T-helper 9 cell (primary cell): ENCODE measurements at places on chromosomes 12 and 14.

DNA sequence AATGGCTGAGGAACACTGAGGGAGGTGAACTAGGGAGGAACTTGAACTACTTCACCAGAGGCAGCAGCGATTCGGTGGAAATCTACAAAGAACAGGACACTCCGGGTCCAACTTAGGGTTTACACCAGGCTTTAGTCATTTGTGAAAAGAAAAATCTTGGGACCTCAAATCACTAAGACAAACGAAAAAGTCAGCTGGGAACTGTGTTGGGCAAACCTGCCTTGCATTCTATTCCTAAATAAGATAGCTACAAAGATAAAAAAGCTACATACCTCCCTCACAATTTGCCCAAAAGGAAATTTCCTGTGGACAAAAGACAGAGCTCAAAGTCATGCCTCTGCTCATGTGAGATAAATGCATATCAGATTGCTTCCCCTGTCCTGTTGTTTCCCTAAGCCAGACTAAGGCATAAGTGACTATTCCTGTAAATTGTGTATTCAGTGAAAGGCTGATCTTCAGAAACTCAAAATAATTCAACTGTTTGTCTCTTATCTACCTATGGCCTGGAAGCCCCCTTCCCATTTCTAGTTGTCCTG, 106.6 kb downstream of the APAF1 start:
- DNase-seq: no peak

DNA sequence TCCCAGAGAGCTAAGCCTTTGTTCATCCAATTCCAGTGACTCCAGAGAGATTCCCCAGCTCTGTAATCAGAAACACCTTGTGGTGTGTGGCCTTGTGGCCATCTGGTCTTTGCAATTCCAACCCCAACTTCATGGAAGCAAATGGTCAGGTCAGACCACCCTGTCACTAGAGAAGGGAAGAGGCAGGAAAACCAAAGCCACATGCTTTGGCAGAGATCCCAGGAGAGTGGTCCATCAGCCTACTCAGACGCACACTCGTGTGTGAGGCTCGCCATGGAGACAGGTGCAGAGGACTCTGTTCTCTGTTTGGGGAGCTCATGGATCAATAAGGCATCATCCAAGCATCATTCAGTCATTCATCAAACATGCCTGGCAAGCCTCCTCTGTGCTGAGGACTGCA, 46.2 kb upstream of the TUNAR start:
- DNase-seq: no peak

GRCh38 chr12:78697817-78698415, 166.7 kb upstream of the SYT1 start:
- DNase-seq: no peak

GRCh38 chr12:113299619-113300237, 35.2 kb downstream of the SLC8B1 start:
- no peak for DNase-seq

DNA sequence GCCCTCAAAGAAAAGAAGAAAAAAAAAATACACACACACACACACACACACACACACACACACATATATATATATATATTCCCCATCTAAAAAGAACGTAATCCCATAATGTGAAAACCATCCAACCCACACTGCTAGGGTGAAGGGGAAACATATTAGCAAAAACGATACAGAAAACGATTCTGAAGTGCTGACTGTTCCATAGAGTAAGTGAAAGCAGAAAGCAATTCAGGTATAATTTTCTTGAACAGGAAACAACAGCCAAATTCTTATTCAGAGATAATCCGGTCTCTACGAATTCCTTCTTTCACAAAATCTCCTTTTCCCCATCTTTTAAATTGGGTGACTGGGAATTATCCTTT, 393.5 kb downstream of the NOVA1 start:
- DNase-seq: no peak

GRCh38 chr14:92718664-92719063, 29.8 kb downstream of the LGMN start:
- no peak for DNase-seq

- DNase-seq: no peak
Measured at GRCh38 chr14:101073598-101073965, 170.1 kb upstream of the RTL1 start.

DNA sequence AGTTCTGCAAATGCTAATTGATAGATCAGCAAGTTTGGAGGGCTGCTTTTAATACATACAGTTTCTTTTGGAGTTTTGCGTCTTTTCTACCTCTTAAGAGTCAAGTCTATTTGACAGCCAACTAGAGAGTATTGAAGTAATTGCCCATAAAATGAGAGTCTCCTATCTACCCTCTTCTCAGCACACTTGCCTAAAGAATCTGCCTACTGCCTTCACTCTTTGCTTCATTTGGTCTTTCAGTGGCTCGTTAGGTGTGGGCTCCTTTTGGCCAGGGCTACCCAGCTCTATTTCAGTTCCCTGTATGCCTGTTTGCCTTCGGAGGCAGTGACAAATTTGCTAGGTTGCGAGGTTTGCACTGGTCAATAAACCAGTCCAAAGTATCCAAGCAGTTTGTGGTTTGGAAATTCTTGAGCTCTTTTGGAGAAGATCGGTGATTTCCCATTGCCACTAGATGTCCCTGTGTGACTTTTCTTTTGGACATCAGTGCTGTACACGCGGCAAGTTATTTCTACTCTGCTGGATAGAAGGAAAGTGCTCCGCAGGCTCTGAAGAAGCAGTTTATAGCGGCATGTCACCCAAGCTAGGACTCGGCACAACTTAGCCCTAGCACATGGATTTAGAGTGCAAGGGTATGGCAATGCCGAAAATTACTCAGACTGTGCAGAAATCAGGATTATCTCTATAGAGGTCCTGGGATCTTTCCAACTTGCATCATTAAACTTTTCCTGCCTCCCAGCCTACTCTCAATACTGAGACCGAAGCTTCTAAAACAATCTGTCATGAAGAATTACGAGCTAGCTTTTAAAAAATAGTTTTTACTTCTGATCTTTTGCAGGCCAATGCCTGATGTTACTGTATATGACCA, 38.6 kb downstream of the MGST1 start:
- no peak for DNase-seq
